ENCODE measurements at places on chromosomes 3 and 15. TPM values are rescaled to one million over a fixed set of nuclear protein-coding genes. Genes with fewer than 3 reads are reported as not detected.

Gene WDR93
- total RNA-seq, result 0.13 TPM

Gene FGF12
- 4.9 TPM for total RNA-seq

Gene MYO9A
- 38.2 TPM for total RNA-seq

Gene MUC20
- total RNA-seq, result 3.5 TPM

Gene GOLGA8Q
- not detected for total RNA-seq

Gene DGKG
- not detected for total RNA-seq

Gene CLDN1
- 123 TPM for total RNA-seq

Gene SERPINI2
- total RNA-seq, result not detected

Gene FGF7
- total RNA-seq, result 13.0 TPM

Gene NFKBIZ
- total RNA-seq, result 182 TPM

GRCh38 chr3:188769831-188770230 lies 401.9 kb upstream of the TPRG1 start:
- DNase-seq, result no peak

GRCh38 chr15:75673426-75674235 lies 25.9 kb downstream of the SNX33 start:
- DNase-seq, result peak; percentile 77

DNA sequence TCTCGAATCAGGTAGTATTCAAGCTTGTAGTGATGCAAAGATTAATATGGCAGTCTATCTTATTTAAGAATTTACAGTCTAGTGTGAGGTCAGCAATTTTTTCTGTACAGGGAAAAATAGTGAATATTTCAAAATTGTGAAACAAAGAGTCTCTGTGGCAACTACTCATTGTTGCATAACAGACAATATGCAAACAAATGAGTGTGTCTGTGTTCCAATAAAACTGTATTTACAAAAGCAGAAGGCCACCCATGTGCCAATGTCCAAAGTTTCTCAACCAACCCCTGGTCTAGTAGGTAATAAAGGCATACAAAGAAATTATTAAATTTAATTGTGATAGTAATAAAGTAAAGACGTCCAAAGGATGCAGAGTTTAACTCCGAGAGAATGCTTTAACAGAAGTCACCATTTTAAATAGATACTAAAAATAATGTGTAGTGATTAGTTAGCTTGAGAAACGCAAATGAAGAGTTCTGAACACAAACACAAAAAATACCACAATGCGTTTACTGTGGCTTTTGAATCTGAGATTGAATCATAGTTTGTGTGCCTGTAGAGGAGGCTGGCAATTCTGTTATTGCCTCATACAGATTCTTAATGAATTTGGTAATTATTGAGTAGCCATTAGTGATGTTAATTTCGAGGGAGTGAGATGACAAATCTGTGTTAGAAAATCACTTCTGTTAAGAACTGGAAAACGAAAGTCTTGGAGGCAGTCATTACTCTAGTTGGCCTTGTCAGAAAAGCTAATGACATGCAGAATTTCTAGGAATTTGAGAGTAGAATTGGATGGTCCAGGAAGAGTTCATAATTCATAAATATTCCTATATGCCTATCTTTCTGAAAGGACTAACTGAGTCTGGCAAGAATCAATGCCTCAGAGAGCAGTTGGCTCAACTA lies 48.7 kb downstream of the CADM2 start:
- DNase-seq, result peak; percentile 16

GRCh38 chr15:43095243-43095642 lies 10.6 kb downstream of the UBR1 start:
- peak; percentile 20 for DNase-seq

- DNase-seq, result no peak
Measured at GRCh38 chr15:38733331-38733730, 168.7 kb upstream of the RASGRP1 start.

DNA sequence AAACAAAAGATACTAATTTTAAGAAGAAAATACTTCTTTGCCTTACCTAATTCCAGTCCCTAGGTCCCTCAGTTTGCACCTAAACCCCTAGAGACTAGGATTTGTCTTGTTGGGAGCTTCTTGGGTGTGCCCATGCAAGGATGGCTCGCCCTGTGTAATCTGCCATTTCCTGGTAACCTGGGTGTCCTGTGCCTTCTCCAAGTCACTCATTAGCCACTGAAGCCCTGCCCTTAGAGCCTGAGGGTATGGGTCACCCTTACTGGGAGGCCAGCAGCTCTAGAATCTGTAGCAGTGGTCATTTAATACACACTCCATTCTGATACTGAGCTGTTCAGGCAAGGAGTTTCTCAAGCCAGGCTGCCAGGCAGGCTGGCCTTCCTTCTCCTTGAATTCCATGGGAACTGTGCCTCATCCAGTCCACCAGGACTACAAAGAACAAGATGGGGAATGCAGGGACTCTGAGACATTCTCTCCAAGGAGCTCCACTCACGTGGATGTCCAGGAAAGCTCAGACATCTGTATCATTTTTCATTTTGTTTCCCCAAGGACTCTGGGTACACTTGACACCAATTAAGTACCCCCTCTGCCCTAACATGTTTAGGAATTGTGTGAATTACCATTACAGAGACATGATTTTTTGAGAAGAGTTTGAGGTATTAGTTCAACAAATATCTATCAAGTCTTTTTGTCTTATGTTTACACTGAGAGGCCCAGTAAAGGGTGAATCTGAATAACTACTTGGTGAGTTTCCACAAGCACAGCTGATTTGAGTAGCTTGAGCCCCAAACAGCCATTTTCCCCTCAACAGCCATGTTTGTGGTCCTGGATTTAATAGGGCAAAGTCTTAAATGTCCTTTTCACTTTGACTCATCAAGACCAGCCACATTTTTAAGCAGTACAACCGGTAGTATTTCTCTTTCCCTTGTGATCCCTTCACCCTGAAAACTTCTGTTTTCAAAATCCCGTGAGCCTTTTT lies 52.6 kb downstream of the ARNT2 start:
- DNase-seq, result peak; percentile 29

DNA sequence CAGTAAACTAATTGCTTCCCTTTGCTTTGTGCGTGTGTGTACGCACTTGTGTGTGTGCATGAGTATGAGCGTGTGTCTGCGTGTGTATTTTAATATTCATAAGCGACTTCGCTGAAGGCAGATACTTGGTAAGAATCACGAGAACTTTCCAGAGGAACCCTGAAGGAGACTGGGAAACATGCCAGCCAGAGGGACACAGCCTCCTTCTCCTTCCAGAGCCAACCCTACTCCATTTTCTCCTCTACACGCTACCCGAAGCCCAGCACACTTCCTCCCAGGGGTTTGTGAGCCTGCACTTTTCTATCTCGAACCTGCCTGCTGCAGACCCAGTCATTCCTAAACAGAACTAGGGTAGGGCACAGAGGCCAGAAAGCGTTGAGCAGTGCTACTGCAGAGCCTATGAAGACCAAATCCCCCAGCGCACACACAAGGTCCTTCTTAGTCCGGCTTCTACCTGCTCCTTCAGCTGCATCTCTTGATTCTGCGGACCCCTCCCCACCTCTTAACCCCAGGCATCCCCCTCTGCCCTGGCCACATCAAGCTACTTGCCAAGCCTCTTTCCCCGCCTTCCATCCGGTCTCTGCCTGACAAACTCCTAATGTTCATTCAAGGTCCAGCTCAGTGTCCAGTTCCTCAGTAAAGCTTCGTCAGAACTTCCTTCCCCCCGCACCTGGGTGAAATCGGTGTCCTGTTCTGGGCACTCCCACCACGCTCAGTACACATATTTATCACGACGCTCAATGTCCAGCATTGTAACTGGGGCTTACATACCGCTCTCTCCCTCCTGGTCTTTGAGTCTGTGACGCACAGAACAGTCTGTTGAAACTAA lies 191.8 kb downstream of the FAM43A start:
- no peak for DNase-seq

DNA sequence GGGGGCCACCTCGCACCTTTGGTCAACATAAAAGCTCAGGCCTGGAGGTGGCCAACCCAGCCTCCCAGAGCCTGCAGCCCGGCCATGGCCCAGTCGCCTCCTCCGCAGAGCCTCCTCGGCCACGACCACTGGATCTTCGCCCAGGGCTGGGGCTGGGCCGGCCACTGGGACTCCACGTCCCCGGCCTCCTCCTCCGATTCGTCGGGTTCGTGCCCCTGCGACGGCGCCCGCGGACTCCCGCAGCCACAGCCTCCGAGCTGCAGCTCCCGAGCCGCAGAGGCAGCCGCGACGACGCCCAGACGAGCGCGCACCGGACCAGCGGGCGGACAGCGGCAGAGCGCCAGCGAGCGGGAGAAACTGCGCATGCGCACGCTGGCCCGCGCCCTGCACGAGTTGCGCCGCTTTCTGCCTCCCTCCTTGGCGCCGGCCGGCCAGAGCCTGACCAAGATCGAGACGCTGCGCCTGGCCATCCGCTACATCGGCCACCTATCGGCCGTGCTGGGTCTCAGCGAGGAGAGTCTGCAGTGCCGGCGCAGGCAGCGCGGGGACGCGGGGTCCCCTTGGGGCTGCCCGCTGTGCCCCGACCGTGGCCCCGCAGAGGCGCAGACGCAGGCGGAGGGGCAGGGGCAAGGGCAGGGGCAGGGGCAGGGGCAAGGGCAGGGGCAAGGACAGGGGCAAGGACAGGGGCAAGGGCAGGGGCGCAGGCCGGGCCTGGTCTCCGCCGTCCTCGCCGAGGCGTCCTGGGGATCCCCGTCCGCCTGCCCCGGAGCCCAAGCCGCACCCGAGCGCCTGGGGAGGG lies at the start of gene MESP2:
Gene MESP2, plus strand, starts transcription at position 59 of the 799 bp plus-strand sequence. Its CDS starts 26 bp downstream, at position 85.
- DNase-seq, result peak; percentile 92

GRCh38 chr3:194275721-194276120 lies 75.4 kb downstream of the CPN2 start:
- DNase-seq, result no peak

- no peak for DNase-seq
Measured at GRCh38 chr3:64901522-64901885, 213.7 kb upstream of the ADAMTS9 start.

DNA sequence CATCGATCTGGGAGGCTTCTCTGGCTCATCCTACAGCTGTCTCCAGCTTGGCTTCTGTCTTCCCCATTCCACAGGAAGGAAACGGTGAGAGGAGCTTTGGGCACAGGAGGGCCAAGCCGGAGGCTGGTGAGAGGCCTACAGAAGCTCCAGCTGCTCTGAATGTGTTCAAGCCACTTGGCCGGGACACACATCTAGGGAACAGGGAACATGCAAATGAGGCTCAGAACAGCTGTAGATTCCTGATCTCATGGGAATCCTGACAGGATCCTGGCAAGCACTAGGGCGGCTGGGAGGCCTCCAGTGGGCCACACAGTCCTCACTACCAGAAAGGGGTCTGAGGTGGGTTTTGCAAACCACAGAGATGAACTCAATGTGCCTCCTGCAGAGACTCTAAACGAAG lies 13.7 kb downstream of the SEMA5B start:
- no peak for DNase-seq

DNA sequence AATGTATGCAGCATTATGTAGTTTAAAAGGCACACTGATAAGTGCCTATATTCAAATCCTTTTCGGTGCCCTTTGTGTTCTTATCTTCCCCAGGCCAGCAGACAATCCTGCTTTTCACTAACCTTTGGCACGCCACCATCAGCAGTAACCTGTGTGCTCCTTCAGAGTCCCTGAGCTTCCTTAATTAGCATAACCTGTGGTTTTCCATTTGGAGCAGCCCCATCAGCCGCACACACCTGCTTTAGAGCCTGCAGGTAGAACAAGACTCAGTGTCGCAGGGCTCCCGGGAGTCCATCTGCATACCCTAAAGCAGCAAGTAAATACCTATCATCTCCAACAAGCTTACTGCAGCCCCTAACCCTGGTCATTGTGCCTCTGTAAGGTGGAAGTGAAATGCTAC lies 755.1 kb downstream of the ROBO2 start:
- DNase-seq, result peak; percentile 28

- DNase-seq, result no peak
Measured at GRCh38 chr3:140225996-140226395, 291.0 kb downstream of the CLSTN2 start.

DNA sequence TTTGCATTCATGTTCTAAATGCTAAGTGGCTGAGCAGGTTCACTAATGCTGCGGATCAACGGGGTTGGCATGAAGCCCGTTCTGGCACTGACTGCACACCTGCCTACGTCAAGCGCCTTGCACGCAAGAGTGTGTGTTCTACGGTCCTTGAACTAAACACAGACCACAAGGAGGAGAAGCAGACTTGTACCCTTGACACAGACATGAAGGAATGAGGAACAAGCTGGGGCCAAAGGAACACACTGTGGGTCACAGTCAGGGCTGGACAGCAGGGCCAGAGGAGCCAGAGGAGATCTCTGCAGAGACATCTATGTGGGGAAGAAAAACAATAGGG lies 48.0 kb upstream of the LDHAL6B start:
- no peak for DNase-seq

- DNase-seq, result peak; percentile 9
Measured at GRCh38 chr3:12046406-12046805, 42.2 kb downstream of the SYN2 start.

GRCh38 chr3:97957617-97958311 lies 14.5 kb downstream of the RIOX2 start:
- DNase-seq, result no peak

GRCh38 chr3:195117978-195118581 lies 152.9 kb downstream of the XXYLT1 start:
- peak; percentile 86 for DNase-seq

DNA sequence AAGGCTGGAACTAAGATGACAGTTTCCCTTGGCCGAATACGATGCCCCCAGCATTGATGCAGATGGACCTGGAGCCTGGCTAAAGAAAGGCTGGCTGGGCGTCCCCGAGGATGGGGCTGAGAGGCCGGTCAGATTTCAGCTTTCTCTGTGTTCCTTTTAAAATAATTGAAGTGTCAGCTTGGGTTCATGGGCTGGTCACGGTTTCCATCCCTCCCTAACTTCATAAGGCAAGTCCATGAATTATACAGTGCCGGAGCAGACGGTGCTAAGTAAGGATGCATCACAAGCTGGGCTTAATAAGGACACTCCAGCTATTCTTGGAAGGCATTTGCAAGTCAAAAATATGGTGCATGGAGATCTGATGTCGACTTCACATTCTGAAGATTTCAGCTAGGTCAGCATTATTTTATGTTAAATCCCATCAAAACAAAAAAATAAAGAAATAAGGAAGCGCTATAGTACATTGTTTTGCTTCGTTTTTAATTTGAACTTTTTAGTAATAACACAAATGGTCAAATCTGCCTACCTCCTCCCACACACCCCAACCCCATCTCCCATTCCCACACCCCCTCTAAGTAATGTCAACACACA lies 220.8 kb downstream of the RPLP1 start:
- DNase-seq, result no peak

DNA sequence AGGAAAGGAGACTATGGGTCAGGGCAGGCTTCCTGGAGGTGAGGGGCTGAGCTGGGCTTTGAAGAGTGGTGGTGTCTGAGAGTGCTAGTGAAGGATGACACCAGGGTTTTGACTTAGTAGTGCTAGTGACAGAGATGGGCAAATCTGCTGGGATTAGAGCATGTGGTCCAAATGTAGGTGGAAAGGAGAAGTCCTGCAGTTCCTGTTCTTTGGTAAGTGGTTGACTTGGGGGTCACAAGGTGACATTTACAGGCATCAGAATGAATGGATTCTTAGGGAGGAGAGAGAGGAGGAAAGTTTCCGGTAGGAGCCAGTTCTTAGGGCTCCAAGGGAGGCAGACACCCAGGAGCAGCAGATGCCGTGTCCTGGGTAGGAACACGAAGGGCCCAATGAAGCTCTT lies 796 bp upstream of the DOCK3 start:
- no peak for DNase-seq

Data from hepatocyte (in vitro differentiated cells).